ENCODE measurements at places on chromosomes 7 and 10. TPM values are rescaled to one million over a fixed set of nuclear protein-coding genes. Genes with fewer than 3 reads are reported as not detected.
A peak's percentile ranks its signal among the peaks of the same experiment; 100 is the strongest.

- no peak for DNase-seq
These were observed 46.6 kb downstream of the ITGB1 start for GRCh38 chr10:32911285-32912016.

Gene CLCN1
- not detected for total RNA-seq

Gene PTPRZ1
- 3.6 TPM for total RNA-seq

GRCh38 chr10:3750006-3750816, 34.8 kb downstream of the KLF6 start:
- DNase-seq: no peak

Gene NKX2-3
- total RNA-seq: 0.26 TPM

Gene STOX1
- 0.46 TPM for total RNA-seq

GRCh38 chr7:97351488-97351887, 234.0 kb downstream of the SDHAF3 start:
- no peak for DNase-seq

DNA sequence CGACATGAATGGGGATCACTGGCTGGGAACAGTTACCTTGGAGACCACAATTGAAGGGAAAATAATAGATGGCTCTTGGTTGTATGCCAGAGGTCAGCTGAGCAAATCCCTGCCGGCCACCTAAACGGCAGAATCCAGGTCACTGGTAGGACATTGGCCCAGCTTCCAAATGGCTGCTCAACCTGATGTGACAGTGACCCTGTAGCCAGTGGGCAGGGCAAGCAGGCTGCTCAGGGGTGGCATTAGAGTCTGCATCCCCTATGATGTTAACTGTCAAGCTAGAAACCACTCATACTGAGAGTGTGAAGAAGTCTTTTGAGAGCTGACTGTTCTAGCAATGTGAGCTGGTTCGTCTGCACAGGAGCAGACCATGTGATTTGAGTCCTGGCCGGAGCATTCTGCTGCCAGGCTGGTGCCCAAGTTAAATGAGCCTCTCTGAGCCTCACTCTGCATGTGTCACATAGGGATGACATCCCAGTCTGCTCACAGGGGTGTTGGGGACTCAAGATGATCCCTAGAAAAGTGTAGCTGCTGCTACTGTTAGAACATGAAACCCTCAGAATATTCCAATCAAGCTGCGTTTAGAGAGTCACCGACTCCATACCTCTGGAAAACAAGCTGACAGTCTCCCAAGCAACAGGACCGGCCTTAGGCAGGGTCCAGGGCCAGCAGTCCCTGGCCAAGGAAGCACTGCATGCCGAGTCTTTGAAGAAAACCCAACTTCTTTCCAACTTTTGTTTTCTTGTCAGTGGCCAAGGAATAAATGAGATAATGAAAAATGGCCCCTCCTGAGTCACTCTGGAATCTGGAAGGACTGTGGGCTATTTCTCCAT, 69.7 kb downstream of the VWA2 start:
- peak; percentile 21 for DNase-seq

Data from upper lobe of right lung (tissue), 1 donor.